Daoy (cell line): ENCODE measurements at places on chromosomes 2 and 18.

DNA sequence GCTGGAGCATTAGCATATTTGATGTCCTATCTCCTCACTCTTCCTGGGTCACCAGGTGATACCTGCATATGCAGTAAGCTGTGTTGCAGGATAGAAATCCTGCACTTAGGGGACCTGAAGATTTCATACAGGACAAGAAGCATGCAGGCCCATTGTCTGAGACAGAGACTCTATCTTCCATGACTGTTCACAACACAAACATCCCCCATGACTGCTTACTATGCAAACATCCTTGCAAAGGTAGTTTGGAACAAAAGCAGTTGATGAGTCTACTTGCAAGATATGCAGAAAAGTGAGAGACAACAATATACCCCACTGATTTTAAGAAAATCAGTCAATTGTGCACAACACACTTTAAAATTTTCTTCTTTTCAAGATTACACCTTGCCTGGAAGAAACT, 108.6 kb upstream of the ZEB2 start:
- DNase-seq: no peak

DNA sequence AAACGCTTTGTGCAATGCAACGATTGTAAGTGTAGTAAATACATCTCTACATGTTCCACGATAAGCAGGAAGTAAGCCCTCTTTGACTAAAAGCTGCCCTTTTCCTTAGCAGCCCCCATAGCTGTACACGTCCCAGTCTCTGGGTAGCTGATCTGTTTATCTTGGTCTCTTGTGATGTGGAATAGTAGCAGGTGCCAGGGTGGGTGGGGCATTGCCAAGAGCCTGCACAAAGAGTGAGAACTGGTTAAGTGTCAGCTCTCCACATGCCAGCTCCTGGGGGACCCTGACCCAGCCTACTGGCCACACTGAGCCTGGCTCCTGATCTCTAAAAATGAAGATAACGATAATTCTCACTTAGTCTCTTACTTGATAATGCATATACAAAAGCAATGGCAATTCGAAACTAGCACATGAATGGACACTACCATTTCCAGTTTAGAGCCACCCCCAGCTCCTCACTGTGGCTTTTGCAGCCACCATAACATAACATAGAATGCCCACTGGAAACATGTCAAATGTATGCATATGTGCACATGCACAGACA, 92.3 kb downstream of the MYT1L start:
- DNase-seq: no peak

DNA sequence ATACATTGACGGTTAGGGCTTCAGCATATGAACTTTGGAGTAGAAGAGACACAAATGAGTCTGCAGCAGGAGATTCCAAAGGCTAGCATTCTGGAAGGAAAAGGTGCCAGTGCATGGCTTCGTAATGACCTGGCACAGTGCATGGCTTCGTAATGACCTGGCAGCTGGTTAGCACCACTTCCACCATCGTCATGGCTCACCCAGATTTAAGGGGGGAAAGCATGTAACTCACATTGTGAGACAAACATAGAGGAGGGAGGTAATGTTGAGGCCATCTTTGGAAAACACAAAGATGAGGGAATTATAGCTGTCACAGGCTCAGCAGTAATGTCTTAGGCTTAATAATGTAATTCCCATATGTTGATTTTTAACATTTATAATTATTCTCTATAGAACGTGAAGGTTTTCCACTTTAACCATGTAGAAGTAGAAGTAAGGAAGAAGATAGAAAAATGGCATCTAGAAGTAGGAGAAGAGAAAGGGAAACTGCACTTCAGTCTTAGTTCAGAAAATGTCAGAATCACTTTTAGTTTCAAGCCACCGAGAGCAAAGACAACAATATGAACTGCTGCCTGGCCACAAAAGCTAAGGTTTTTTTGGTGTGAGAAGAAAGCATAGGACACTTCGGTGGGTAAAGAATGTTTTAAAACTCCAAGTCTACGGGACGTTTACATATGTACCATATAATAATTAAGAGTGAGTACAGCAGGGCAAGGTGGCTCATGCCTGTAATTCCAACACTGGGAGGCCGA, 6.8 kb upstream of the STK25 start:
- no peak for DNase-seq

DNA sequence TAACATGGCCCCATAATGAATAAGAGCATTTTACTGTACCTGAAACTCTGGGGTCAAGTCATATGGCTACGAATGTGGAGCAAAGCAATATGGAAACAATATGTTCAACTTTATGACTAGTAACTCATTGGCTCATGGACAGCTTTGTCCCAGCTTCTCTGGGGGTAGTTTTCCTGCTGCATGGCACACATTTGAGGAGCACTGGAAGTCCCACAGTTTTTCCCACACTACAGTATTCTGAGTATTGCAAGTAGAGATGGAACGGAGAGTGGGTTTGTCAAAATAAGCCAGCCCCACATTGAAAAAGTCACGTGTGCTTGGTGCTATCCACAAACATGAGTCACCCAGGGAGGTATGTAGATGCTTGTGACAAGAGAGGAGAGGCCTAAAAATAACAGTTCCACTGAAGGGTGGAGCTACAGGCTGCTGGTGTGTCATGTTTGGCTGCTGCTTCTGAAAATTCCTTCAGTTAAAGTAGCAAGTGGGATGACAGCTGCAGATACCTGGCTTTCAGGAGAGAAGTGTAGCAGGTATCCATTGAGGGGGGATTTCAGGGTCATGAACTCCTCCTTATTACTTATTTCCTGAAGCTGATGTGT, 48.2 kb upstream of the CTAGE1 start:
- peak; percentile 90 for DNase-seq

DNA sequence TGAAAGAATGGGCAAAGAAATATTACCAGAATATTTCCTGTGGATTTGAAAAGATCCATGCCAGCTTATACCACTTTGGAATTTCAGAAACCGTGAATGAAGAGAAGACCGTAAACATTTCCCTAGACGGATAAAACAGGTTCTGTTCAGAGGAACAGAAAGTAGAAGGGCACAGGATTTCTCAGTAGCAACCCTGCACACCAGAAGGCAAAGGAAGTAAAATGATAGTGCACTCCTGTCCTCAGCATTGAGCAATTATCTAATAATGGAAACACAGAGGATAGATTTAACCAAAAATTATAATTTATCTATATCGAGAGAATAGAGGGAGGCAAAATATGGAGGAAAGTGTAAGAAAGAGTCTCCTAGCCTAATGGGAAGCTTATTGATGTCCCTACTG, 87.0 kb upstream of the ITGA6 start:
- no peak for DNase-seq

DNA sequence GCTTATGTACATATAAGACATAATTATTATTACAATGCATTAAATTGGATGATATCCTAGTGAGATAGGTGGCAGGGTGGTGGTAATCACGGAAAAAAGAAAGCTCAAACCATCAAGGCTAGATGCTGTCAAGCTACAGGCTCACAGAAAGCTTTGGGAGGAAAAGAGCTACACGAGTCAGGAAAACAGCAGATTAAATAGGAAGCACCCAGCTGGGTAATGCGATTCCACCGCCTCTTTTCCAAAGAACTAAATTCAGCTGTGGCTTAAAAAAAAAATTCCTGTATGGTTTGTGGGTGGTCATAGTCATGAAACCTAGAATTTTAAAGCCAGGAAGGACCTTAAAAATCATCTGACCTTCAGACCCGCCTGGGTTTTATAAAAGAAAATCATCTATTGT, 23.7 kb upstream of the PTPN4 start:
- no peak for DNase-seq

GRCh38 chr2:66445925-66446871, 11.3 kb downstream of the MEIS1 start:
- no peak for DNase-seq

DNA sequence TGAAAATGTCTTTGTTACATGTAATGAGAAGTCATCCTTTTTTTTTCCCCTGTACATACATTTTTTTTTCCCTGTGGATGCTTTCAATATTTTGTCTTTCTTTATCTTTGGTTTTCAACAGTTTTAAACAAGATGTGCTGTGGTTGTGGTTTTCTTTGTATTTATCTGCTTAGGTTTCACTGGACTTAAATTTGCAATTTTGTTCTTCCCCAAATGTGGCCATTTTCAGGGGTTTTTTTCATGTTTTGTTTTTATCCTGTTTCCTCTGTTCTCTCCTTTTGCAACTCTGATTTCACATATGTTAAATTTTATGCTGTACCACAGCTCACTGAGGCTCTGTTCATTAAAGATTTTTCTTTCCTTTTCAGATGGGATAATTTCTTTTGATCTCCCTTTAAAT, 41.7 kb downstream of the GALNT1 start:
- DNase-seq: no peak
